WTC11 (cell line): ENCODE measurements at places on chromosomes 5 and 9.
A peak's percentile ranks its signal among the peaks of the same experiment; 100 is the strongest.

DNA sequence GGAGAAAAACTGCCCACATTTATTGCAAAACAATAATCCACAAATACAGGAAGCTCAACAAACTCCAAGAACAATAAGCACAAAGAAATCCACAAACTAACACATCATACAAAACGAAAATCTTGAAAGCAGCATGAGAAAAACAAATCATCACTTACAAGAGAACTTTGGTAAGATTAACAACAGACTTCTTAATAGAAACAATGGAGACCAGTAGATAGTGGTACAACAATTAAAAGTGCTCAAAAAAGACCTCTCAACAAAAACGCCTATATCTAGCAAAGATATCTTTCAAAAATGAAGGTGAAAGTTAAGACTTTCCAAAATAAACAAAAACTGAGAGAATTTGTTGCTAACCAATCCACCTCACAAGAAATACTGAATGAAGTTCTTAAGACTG, 38.4 kb downstream of the CDKL3 start:
- DNase-seq, result no peak

- peak; percentile 89 for DNase-seq
Measured at GRCh38 chr5:141192110-141192725, at the start of gene PCDHB10. Gene PCDHB10, plus strand, starts transcription at chr5:141192353. Its CDS starts 200 bp downstream, at chr5:141192553.

DNA sequence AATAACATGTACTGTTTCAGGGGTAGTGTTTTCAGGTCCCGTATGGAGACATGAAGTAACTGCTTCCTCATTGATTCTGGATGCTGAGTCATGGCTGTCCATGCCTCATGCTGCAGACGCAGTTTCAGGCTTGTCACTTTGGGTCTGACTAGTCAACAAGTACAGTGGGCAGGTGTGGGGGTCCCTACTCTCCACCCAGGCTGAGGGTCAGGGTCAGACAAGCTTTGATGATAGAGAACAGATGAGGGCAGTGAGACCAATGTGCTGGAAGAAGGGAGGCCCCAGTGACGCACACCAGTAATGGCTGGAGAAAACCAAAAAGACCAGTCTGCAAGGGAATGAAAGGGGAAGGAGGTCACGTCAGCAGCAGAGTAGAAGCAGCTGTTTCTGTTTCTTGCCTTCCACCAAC, 80.0 kb upstream of the NFIL3 start:
- DNase-seq, result no peak

- DNase-seq, result no peak
Measured at GRCh38 chr5:53871050-53871449, 310.6 kb downstream of the NDUFS4 start.

DNA sequence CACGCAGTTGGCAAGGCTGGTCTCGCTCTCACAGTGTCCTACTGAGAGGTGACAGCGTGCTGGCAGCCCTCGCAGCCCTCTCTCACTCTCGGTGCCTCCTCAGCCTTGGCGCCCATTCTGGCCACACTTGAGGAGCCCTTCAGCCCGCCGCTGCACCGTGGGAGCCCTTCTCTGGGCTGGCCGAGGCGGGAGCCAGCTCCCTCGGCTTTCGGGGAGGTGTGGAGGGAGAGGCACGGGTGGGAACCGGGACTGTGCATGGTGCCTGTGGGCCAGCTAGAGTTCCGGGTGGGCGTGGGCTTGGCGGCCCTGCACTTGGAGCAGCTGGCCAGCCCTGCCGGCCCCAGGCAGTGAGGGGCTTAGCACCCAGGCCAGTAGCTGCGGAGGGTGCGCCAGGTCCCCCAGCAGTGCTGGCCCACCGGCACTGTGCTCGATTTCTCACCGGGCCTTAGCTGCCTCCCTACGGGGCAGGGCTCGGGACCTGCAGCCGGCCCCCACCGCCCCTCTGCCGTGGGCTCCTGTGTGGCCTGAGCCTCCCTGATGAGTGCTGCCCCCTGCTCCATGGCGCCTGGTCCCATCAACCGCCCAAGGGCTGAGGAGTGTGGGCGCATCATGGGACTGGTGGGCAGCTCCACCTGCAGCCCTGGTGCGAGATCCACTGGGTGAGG, 15.7 kb upstream of the RNF180 start:
- DNase-seq, result no peak

GRCh38 chr9:110383491-110383890, 45.8 kb upstream of the TXNDC8 start:
- DNase-seq, result no peak

- DNase-seq, result no peak
Measured at GRCh38 chr5:78102500-78102899, 192.0 kb downstream of the AP3B1 start.

GRCh38 chr9:79670269-79670961, 98.7 kb downstream of the TLE4 start:
- no peak for DNase-seq

GRCh38 chr9:89822996-89823395, 218.2 kb downstream of the GADD45G start:
- no peak for DNase-seq

- no peak for DNase-seq
Measured at GRCh38 chr9:86838519-86839497, 108.5 kb downstream of the GAS1 start.

DNA sequence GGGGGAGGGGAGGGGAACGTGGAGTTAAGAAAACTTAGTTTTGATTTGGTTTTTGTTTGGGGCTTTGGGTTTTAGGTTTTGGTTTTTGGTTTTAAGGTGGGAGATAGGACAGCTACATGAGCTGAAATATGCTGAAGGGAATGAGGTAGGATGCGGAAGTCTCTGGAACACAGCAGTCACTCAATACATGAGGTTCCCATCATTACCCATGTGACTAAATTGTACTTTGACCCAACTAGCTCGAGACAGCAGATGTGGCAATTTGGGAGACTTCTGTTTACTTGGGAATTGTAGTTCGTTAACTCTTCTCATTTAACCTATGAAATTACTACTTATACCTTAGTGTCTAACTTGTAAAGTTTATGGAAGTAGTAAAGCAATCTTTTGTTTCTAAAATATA, 124.2 kb downstream of the TLE1 start:
- no peak for DNase-seq

DNA sequence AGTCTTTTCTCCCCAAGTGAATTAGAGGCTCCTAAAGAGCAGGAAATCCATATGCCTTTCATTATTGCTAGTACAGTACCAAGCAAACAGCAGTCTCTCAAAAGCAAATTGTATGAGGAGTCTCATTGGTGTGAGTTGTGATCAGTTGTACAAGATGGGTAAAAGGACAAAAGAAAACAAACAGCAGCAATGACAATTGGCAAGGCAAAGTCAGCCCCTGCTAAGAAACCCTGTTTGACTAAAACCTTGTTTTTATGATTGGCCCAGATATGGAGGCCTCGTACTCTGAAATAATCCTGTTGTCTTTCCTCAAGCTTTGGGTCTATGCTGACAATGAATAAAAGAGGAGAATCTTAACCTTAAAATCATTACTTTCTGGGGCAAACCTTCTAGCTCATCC, 69.8 kb downstream of the FOXD1 start:
- DNase-seq, result no peak

DNA sequence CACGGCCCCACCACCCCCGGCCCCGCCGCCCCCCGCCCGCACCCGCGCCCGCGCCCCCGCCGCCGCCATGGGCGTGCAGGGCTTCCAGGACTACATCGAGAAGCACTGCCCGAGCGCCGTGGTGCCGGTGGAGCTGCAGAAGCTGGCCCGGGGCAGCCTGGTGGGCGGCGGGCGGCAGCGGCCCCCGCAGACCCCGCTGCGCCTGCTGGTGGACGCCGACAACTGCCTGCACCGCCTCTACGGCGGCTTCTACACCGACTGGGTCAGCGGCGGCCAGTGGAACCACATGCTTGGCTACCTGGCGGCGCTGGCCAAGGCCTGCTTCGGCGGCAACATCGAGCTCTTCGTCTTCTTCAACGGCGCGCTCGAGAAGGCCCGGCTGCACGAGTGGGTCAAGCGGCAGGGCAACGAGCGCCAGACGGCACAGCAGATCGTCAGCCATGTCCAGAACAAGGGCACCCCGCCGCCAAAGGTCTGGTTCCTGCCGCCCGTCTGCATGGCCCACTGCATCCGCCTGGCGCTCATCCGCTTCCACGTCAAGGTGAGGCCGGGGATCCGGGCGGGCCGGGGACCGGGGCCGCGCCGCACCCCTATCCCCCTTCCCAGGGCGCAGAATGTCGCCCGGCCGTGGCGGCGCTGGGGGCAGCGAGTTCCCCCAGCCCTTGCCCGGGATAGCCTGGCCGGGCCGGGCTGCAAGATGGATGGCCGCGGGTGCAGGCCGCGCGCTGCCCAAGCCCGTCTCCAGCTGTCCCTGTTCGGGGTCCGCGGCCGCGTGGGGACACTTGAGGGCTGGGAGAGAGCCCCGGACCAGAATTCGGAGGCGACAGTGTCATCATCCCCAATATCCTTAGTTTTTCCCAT, 594 bp downstream of the FAM120A start:
- DNase-seq, result peak; percentile 59

GRCh38 chr5:65776441-65777141, 54.6 kb downstream of the NLN start:
- DNase-seq, result no peak

GRCh38 chr5:173320259-173320658, 8.0 kb downstream of the STC2 start:
- DNase-seq, result no peak

GRCh38 chr5:115949096-115949495, 13.2 kb upstream of the LVRN start:
- DNase-seq, result no peak
